CD4-positive, alpha-beta T cell treated with Interleukin-21 for 1 hour (primary cell): ENCODE measurements at places on chromosomes 7 and 10.

GRCh38 chr7:73366990-73367389, 39.0 kb downstream of the FKBP6 start:
- DNase-seq, result no peak

GRCh38 chr7:143435266-143435665, 8.0 kb upstream of the TAS2R60 start:
- no peak for DNase-seq

DNA sequence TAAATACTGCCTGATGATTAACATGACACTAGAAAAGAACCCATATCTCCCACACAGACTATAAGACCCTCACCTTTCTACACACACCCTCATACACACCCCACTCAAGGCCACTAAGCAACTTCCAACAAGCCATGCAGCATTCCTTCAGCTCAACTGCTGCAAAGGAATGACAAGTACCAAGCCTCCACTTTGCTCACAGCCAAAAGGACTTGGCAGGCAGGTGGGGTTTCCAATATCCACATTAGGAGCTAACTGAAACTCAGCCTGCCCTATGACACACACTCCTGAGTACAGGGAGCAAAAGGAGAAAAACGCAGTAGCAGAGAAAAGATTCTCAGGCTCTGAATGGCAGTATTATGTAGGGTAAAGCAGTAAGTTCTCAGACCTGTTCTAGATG, 13.4 kb downstream of the USP54 start:
- DNase-seq, result no peak

DNA sequence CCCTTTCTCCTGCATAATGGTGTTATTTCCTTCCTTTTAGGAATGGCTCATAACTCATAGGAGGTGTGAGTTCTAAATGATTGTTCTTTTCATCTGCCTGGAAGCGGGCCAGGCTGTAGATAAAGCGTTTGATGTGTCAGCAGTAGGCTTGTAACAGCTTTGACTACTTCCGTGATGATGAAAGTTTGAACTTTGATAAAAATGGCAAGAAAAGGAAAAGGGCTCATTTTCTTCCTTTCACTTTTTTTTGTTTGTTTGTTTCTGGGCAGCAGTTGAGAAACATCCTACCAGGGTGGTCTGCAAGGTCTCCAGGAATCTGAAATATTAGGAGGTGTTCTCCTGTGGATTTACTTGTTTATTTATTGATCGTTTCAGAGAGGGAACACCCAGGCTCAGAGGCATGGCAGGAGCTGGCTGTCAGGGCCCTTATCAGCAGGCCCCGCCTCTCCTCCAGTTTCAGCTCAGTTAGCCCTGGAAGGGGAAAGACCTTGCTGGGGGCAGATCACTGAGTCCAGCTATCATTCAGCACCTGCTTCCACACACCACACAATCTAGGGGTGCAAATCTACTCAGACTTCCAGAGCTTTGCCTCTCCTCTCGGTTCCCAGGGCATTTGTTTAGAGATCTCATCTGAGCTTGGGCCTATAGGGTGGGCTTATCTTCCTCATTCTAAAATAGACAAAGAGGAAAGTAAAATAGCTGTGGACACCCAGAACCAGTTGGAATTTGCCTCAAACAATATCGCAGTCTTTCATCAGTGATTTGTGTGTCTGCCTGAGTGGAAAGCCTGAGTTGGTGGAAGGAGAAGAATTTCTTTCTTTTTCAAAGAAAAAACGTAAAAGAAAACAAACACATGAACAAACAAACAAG, 130.9 kb downstream of the BMPER start:
- DNase-seq, result no peak

DNA sequence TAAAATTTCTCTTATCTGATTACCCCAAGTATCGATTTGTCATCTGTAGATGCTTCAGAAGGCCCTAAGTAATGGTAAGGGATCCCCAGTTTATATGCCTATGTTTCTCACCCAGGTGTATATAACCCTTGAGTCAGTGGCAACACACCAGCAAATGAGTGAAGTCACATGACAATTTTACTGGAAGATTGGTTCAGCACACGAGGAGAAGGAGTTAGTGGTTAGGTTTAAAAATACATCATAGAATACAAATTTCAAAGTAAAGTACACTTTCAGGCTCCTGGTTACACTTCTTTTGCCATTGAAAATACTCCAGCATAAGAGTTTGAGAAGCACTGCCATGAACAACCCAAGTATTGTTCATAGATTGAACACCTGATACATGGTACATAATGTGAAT, 29.7 kb upstream of the CAPZA2 start:
- no peak for DNase-seq

DNA sequence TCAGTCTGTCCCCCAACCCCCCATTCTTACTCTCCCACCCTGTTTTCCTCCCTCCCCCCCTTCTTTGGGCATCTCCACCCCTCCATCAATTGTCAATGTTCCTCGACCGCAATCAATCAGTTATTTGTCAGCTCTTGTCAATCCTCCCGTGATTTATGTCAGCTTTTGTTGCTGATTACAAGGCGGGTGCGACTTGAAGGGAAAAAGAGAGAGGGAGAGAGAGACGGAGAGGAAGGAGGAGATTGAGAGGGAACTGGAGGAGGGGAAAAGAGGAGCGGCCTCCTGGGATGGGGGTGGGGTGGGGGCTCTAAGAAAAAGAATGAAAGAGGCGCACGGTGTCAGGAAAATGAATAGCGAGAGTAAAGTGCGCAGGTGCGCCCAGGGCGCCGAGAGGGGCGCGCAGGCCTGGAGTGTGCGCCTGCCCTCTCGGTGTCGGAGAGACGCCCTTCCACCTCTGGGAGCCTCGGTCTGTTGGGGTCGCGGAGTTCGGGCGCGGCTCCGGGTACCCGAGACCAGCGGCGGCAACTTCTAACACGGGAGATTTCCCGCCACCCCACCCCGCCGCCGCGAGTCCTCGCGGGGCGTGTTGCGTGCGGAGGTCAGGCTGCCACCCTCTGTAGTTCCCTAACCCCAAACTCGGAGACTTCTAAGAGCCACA, 1.1 kb upstream of the ZNF503 start:
- no peak for DNase-seq

DNA sequence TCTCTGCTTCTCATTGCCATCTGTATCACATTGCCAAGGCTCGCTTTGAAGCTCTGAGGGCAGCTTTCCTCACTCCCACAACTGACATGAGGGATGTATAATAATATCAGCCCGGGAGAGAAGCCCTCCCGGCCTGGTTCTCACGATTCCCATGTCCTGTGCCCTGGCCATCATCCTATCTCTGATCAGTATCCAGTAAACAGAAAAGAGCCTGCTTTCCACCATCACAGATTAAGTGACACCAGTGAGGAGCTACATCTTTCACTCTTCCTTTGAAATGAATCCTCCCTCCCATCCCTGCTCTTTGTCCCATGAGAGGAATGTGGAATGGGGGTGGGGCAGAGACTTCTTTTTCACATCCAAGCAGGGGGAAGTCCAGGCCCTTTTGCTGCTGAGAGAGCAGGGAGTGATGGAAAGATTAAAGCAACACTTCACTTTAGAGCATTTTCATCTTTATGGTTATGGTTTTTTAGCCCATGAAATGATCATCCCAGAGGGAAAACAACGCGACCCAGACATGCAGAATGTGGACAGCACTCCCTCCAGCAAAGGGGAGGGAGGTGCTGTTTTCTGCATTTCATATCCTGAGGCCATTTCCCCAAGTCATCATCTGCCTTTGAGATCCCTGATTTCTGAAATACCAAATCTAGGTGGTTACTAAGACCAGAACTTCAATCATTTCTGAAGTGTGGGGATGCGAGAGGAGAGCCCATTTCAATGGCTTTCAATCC, 84.6 kb upstream of the LYZL1 start:
- DNase-seq, result no peak

GRCh38 chr7:50793120-50793946, 10.6 kb upstream of the GRB10 start:
- peak; percentile 32 for DNase-seq

DNA sequence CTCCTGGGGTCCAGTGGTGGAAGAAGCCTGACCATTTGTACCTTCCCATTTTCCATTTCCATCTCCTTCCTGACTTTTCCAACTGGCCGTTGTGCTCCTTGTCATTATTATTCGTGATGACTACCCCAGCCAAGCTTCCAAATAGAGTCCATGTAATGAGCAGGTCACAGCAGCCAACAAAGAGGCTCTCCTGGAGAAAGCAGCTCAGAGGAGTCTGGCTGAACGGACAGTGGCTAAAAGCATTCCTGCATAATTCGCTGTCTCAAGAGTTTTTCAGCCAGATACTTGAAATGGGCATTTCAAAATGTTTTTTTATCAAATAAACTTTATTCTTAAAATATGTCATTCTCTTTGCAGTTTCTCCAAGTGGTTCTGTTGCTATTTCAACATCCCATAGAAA, 458.6 kb downstream of the INHBA start:
- DNase-seq, result no peak
